ENCODE measurements at places on chromosomes 5 and 9.

- no peak for DNase-seq
These were observed 64.5 kb downstream of the COL15A1 start for GRCh38 chr9:99008203-99008602.

DNA sequence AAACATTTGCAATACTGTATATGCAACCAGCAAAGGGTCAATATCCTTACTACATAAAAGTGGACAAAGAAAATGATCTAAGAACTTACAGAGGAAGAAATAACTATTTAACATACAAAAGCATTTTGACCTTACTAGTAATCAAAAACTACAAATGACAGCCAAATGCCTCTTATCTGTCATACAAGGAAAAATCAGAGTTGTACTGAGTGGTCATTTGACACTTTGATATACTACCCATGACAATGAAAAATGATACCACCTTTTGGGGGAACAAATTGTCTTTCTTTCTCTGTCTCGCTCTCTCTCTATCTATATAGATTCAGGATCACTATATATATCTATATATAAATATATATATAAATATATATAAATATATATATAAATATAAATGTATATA is 50.4 kb upstream of the ZSWIM6 start:
- DNase-seq = no peak

- DNase-seq = no peak
These were observed 66.3 kb downstream of the PIP5K1B start for GRCh38 chr9:68771376-68771775.

DNA sequence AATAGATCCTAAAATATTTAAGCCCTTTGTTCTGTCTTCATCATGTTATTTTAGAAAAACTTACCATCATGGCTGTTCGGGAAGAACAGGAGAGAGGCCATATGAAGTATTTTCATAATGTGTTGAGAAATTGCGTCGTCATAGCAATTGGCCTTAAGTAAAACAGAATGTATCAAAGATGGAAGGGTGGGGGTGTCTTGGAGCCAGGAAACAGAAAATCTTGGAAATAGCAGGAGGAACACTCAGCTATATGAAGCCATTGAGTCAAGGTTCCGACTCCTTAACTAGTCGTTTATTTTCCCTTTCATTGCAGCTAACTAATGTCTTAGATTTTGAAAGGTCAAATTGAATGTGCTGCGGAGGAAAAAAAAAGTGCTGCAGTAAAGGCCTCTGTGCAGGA is 1.3 kb downstream of the SPTAN1 start:
- DNase-seq = peak; percentile 50

- peak; percentile 27 for DNase-seq
These were observed 100.3 kb upstream of the PANK3 start for GRCh38 chr5:168679515-168679920.

DNA sequence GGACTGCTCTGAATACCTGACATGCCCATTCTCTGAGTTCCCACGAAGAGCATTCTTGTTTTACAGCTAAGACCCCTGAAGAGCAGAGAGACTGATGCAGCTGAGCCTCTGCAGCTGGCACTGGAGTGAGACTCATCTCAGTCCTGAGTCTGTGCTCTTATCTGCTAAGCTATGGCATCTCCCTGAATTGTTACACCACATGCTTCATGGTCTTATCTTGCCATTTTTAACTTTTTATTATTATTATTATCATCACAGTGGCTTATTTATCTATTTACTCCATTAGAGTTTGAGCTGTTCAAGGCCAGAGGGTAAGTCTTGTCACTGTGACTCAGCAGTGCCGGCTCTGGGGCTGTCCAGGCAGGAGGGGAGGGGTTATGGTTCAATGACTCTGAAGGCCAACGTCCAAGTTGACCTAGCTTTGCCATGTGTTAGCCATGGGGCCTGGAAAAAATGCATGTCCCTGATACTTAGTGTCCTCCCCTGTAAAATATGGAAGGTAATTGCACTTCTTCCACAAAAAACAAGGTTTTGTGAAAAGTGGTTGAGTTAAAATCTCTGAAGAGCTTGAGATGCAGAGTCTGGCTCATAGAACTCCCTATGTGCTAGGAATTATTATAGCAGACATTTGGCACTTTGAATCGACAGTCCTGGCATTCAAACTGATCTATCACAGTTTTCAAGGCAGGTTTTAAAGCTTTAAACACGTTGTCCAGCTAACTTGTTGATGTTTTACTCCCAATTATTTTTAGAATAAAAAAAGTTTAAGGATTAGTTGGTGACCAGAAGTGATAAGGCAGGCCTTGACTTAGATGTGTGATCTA is 94.6 kb downstream of the ALDH1A1 start:
- DNase-seq = peak; percentile 22

DNA sequence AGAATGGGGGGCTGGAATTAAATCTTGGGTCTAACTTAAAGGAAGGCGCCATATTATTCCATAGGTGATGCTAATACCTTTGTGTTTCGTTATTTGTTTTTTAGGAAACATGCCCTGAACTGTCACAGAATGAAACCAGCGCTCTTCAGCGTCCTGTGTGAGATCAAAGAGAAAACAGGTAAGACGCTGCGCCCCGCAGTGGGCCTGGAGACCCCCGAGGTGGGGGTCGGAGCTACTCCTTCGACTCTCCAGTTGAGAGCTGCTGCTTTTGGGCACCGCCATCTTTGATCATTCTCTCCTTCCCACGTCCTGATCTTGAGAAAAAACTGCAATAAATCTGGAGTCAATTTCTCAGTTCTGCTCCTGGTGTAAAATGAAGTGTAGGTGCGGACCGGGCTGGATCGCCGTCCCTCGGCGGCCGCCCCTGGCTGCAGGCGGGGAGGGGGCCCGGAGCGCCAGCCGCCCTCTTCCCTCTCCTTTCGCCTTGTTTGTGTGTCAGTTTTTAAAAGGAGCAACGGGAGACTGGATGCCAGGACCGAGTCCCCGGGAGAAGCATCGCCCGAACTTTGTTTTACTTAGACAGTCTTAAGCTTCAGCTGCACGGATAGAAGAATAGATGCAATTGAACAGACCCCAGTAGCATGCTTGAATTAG is 1.4 kb downstream of the PBX3 start:
- DNase-seq = no peak

DNA sequence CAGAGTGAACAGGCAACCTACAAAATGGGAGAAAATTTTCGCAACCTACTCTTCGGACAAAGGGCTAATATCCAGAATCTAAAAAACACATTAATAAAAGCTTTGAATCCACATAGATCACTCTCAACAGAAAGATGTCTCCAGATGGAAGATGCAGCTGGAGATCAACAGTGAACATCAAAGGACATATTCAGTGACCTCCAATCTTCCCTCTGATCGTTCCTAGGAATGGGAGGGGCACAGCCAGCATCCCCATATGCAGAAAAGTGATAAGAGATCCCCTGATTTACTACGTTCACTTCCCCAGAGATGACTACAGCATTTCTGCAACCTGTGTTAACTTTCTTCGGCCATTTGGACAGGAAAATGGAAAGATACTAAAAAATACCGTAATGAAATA is 21.2 kb downstream of the OXCT1 start:
- DNase-seq = no peak

GRCh38 chr9:91094324-91095088 is 267.2 kb downstream of the AUH start:
- no peak for DNase-seq

GRCh38 chr9:1748407-1748806 is 266.7 kb upstream of the SMARCA2 start:
- DNase-seq = no peak

DNA sequence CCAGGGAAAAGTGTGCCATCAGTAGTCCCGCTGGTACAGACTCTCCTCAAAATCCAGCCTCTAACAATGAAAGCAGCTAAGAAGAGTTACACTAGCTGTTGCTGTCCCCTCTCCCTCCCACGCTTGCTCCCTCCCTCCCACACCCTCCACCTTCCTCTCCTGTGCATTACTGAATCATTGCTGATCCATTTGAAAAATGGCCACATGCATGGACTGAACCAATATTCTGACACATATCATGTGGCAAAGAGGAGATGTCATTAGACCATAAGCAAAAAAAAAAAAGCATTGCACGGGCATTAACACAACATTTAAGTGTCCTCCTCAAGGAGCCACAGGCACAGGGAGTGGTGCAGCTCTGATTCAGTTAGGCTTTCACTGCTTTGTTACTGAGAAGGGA is 37.9 kb downstream of the LHFPL2 start:
- DNase-seq = peak; percentile 17

DNA sequence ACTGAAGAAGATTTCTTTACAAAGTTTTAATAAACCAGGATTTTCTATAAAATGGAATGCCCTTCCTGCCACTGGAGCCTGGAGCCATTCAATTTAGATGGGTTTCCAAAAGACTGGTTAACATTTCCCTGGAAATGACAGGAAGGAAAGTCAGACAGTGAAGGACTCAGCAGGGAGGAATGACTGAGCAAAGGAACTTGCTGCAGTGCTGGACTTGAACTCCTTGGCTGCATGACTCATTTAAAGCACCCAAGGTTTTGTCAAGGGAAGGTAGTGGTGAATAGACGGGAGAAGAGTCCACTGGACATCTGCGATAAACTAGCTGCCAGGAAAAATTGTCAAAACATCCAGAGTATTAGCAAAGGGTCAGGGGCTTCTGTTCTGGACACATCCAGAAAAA is 163.8 kb upstream of the SLC28A3 start:
- DNase-seq = no peak

DNA sequence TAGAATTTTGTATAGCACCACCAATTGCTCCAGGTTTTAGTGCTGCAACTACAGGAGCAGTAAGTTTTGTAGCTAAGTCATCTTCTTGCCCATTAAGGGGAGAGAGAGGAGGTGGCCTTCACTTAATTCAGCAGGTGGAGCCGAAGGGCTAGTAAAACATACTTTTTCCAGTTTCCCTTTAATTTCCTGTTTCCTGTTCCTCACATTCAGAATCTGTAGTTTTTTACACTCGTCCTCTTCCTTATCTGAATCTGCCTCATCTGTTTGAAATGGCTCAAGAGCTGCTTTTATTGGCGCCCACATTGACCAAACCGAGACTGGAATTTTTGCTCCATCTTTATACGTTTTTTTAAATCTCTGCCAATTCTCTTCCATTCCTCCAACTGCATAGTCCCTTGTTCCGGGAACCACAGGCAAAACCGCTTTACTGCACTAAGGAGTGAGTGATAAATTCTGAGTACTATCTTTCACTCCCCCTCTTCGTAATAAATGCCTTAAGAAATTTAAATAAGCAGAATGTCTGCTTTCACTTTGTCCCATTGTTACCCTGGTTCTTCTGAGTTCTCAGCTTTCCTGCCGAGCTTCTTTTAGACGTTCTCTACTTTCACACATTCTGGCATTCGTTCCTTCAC is 133.9 kb downstream of the DROSHA start:
- no peak for DNase-seq

DNA sequence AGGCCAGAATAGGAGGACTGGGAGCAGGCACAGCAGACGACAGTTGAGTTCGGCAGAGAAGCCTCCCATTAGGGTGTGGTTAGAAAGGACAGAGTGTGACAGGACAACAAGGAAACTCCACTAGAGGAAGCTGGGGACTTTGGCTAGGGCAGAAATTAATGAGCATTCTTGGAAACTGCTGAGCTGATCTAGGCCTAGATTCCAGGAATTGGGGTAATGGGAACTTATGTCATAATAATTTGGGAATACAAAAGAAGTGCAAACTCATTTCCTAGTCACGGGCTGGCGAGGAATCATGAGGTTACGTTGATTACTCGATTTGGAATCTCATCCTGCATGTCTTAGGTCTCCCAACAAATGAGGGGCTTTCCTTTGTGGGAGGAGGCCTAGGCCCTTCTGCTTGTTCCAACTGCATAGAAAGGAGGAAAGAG is 144.6 kb upstream of the RPS23 start:
- peak; percentile 79 for DNase-seq

- peak; percentile 15 for DNase-seq
These were observed 457 bp upstream of the IDNK start for GRCh38 chr9:83622433-83622938.

DNA sequence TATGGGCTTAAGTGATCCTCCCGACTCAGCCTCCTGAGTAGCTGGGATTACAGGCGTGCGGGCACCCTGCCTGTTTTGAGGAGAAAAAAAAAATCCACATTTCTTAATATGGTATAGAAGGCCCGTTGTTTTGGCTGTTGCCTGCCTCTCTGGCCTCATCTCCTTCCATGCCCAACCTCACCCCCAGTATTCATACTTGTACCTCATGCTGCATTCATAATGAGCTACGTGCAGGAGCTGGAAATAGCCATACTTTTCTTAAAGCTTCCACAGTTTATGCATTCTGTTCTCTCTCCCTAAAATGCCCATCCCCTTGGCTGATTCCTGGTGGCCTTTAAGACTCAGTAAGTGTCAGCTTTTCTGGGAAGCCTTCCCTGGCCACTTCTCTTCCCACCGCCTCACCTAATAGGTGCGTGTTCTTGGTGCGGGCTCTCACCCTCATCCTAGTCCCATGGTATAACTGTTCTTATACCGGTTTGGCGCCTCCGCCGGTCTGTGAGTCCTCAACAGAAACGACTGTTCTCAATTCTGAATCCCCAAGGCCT is 2.1 kb upstream of the TPM2 start:
- DNase-seq = no peak

- no peak for DNase-seq
These were observed 76.6 kb upstream of the PRRC1 start for GRCh38 chr5:127440831-127441230.

DNA sequence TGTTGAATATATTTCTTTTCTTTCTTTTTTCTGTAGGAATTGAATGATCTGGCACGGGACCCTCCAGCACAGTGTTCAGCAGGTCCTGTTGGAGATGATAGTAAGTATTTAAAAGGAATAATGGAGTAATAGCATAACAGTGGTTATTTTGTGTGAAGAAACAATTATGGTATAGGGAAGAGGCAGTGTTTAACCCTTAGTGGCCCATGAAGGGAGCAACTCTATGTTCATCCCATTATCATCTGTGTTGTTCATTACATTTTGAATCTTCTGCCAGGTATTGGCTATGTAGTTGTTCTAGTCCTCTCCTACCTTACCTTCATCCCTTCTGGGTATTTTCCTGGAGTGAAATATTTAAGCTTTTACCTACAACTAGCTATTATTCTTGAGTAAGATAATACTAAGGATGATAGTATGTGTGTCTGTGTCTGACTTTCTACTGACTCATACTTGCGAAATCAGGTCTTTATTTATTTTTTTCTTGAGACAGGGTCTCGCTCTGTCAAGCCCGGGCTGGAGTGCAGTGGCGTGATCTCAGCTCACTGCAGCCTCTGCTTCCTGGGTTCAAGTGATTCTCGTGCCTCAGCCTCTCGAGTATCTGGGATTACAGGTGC is 39.3 kb downstream of the UBE2D2 start:
- no peak for DNase-seq

GRCh38 chr5:32109236-32109635 is 64.9 kb downstream of the GOLPH3 start:
- DNase-seq = no peak

- no peak for DNase-seq
These were observed 320.2 kb downstream of the FAM170A start for GRCh38 chr5:119949426-119949999.

- DNase-seq = no peak
These were observed 88.1 kb upstream of the SSBP2 start for GRCh38 chr5:81839034-81839433.

GRCh38 chr5:151318850-151319732 is 15.5 kb upstream of the SLC36A3 start:
- no peak for DNase-seq

- DNase-seq = no peak
These were observed 18.4 kb upstream of the SLC9A3 start for GRCh38 chr5:542319-543311.

Measured in inflammatory macrophage treated with lipopolysaccharide for 1 hour (primary cell).